ENCODE measurements at places on chromosomes 13 and 19. TPM values are rescaled to one million over a fixed set of nuclear protein-coding genes. Genes with fewer than 3 reads are reported as not detected.

GRCh38 chr19:21269813-21270212 lies 59.4 kb downstream of the ZNF708 start:
- DNase-seq: no peak

DNA sequence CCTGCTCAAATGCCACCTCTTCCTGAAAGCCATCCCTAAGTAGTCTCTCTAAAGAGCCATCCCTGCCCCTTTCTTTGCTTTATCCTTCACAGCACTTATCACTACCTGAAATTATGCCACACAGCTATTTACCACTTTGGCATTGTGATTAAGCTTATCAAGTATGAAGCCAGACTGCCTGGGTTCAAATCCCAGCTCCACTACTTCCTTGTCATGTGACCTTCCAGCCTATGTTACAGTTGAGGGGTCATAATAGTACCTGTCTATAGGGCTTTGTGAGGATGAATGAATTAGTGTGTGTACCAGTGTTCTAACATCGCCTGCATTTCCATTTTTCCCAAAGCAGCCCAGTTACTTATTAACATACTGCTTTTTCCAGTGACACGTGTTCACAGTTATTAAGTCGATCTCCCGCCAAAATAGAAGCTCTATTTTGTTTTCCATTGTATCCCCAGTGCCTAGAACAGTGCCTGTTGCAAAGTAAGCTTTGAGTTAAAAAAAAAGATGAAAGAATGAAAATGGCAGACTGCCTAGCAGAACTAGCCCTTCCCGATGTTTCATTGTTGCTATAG lies 32.8 kb downstream of the ZSWIM9 start:
- no peak for DNase-seq

GRCh38 chr13:35468195-35468594 lies 8.3 kb downstream of the MAB21L1 start:
- no peak for DNase-seq

DNA sequence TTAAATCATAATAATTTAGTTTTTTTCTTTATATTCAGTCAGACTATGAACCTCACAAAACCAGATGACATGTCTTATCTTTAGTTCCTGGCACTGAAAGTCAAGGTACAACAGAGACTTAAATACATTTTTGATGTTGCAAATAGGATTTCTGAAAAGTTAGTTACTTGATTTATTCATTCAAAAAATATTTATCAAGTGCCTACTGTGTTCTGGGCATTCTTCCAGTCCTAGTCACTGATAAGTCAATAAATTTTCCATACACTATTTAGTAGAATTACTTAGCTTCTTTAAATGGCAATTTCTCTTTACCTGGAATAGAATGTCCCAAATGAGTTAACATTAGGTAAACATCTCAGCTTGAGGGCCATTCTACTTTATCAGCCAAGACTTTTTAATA lies 938.3 kb upstream of the PCDH9 start:
- no peak for DNase-seq

DNA sequence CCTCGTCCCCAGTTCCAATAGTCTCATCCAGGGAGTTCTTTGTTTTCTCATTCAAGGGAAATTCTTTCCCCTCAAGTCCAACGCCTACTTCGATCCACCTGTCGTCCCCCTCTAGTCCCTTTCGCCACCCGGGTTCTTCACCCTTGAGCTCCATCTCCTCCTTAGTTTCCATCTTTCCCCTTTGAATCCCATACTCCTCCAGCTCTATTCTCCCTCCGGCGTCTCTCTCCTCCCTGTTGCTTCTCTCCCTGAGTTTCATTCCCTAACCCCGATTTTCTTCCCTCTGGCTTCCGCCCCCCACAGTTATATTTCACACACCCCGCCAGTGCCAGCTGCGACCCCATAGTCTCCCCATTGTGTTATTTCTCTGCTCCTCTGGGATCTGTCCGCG lies 628 bp upstream of the SLC17A7 start:
- no peak for DNase-seq

GRCh38 chr19:1013218-1013617 lies 7.7 kb downstream of the TMEM259 start:
- no peak for DNase-seq

- DNase-seq: no peak
Measured at GRCh38 chr13:94999871-95000270, 287.5 kb upstream of the SOX21 start.

GRCh38 chr13:97139691-97140090 lies 82.4 kb upstream of the MBNL2 start:
- no peak for DNase-seq

DNA sequence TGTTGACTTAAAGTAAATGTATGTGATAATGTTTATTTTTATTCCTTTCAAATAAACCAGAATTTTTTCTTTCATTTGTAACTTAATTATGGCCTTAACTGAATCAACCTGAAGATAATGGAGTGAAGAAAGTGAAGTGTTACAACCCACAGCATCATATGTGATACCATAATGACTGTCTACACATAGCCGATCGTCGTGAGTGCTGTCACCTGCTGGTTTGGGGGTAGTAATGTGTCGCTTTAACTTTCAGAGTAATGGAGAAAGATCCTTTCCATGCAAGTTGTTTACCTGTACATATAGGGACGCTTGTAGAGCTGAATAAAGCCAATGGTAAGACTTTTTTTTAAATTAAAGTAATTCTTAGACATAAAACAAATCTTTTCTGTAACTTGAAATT lies 9.9 kb downstream of the CDC16 start:
- DNase-seq: no peak

GRCh38 chr19:4302243-4302640 lies at the start of gene TMIGD2:
Gene TMIGD2 (minus strand): TSS chr19:4302389. CDS start chr19:4302385, 4 bp downstream.
- no peak for DNase-seq

DNA sequence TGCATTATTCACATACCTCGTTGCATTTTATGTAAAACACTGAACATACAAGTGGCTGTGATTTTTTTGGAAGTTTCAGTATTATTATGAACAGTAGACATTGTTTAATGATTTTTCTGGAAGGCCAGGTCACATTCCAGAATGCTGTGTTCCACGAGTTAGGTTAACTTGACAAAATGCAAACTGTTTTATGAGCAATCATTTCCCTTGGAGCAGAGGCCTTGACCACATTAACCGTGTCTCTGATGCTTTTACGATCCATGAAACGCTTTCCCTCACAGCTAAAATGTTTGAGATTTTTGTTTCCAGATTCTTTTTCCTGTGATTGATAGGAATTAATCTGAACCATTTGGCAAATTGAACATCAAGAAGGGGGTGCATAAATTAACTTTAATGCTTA lies 57.8 kb downstream of the MBNL2 start:
- DNase-seq: no peak

GRCh38 chr13:46631179-46631542 lies 78.2 kb downstream of the LRCH1 start:
- no peak for DNase-seq

DNA sequence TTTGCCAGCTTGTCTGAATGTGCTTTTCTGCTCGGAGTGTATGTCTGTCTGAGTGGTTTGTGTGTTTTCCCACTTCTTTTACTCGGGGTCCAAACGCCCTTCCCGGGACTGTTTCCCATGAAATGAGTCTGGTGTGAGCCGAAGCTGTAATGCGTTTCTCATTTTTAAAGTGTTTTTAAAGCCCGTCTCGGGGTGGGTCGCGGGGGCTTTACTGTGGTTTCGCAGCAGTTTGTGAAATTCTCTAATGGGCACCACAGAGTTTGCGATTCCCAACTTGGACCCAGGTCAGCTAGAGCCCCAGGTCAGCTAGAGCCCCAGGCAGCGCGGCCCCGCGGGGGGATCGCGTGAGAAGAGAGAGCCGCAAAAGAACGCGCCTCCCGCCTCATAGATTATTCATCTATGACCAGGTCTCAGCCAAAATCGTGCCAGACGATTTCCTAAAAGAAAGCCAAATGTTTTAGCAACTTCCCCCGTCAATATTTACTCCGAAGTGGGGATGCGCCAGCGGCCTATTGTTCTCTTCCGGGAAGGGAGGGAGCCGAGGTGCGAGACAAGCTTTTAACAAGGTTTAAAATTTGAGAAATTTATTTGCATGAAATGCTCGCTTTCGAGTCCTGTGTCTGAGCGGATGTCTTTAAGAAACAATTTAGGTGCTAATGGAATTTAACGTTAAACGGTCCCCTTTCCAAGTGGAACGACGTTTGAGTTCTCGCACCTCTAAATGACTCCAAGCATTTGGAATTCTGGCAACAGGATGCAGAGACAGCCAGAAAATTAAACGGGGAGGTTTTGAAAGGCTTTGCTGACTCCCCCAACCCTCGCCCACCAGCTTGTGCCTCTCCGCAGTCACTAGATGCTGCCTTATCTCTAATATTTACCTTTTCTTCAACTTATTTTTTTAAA lies 2.2 kb downstream of the ZIC2 start:
- DNase-seq: no peak

The SLC25A41 gene
- total RNA-seq: not detected

The FAM83E gene
- 1.3 TPM for total RNA-seq

The ELSPBP1 gene
- total RNA-seq: not detected

The FGF22 gene
- not detected for total RNA-seq

The DNASE2 gene
- 37.6 TPM for total RNA-seq

The ETHE1 gene
- total RNA-seq: 90.7 TPM

The NTN5 gene
- 0.68 TPM for total RNA-seq

The CNMD gene
- total RNA-seq: not detected

Measured in activated CD4-positive, alpha-beta memory T cell treated with anti-CD3 and anti-CD28 coated beads, Interleukin-2, amount 10 ng/mL, durations not matched to agents 7 days and 5 days (primary cell).